ENCODE measurements at places on chromosomes 2 and 18. TPM values are rescaled to one million over a fixed set of nuclear protein-coding genes. Genes with fewer than 3 reads are reported as not detected.

VWC2L gene
- total RNA-seq = not detected

CYS1 gene
- 0.78 TPM for total RNA-seq

NR4A2 gene
- 22.1 TPM for total RNA-seq

OR6B2 gene
- total RNA-seq = not detected

CCBE1 gene
- not detected for total RNA-seq

EVX2 gene
- not detected for total RNA-seq

FOXD4L1 gene
- total RNA-seq = 0.14 TPM

DNA sequence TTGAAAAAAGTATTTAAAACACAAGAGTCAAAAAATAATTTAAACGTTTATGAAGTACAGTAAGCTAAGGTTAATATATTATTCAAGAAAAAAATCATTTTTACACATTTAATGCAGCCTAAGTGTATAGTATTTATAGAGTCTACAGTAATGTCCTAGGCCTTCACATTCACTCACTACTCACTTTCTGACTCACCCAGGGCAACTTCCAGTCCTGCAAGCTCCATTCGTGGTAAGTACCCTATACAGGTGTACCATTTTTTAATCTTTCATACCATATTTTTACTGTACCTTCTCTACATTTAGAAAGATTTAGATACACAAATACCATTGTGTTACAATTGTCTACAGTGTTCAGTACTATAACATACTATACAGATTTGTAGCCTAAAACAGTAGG lies 20.9 kb upstream of the RPRD1A start:
- DNase-seq = no peak

GRCh38 chr2:23268467-23269263 lies 116.3 kb upstream of the KLHL29 start:
- no peak for DNase-seq

GRCh38 chr2:10033251-10034006 lies 9.9 kb upstream of the KLF11 start:
- DNase-seq = no peak

GRCh38 chr2:72131371-72131891 lies 16.2 kb downstream of the CYP26B1 start:
- DNase-seq = no peak

GRCh38 chr2:75570948-75571729 lies 10.4 kb upstream of the EVA1A start:
- no peak for DNase-seq

GRCh38 chr2:13240789-13241487 lies 524.2 kb downstream of the TRIB2 start:
- DNase-seq = no peak

DNA sequence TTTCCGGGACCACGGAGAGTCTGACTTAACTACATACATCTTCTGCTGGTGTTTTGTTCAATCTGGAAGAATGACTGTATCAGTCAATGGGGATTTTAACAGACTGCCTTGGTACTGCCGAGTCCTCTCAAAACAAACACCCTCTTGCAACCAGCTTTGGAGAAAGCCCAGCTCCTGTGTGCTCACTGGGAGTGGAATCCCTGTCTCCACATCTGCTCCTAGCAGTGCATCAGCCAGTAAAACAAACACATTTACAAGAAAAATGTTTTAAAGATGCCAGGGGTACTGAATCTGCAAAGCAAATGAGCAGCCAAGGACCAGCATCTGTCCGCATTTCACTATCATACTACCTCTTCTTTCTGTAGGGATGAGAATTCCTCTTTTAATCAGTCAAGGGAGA lies 23.1 kb downstream of the ICOS start:
- DNase-seq = no peak

DNA sequence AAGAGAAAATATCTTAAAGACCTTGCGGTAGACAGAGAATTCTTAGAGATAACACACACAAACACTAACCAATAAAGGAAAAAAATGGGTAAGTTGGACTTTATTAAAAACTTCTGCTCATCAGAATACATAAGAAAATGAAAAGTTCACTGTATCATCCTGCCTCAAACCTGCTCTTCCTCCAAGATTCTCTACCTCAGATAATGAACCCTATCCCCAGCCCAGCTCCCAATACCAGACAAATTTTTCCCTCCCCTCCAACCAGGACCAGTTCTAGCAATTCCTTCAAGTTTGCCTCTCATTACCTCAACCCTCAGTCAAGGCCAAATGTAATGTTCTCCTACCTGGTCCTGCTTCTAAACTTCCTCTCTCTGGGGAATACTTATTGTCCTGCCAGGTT lies 79.4 kb downstream of the DNMT3A start:
- no peak for DNase-seq

GRCh38 chr18:5600378-5601071 lies 56.7 kb upstream of the EPB41L3 start:
- no peak for DNase-seq

DNA sequence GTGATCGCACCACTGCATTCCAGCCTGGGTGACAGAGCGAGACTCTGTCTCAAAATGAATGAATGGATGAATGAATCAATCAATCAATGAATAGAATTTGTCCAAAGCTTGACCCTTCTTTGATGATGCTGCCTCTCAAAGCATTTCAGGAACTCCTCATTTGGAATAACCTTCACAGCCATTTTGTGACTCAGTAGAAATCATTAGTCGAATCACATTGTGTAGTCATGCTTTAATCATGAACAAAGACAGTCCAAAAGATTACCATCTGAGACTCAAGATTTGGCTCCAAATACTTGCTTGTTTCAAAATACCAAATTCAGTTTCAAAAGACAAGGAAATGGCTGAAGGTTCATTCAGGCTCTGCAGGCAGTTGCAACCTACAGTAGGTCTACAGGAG lies 83.1 kb downstream of the VWA3B start:
- no peak for DNase-seq

DNA sequence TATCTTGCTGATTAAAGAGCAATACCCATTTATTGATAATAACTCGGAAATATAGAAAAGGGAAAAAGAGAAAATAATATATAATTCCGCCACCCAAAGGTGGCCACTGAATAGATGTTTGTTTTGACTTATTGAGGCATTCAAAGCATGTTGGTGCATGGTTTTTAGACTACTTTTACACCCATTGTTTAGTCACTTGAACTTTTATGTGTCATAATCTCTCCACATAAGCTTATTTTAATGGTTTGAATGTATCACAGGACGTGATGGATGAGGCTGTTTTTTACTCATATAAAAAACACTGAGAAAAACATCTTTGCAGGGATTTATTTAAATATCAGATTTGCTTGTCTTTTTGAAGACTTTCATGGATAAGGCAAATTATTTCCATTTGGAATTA lies 120.4 kb downstream of the ACKR3 start:
- DNase-seq = no peak

DNA sequence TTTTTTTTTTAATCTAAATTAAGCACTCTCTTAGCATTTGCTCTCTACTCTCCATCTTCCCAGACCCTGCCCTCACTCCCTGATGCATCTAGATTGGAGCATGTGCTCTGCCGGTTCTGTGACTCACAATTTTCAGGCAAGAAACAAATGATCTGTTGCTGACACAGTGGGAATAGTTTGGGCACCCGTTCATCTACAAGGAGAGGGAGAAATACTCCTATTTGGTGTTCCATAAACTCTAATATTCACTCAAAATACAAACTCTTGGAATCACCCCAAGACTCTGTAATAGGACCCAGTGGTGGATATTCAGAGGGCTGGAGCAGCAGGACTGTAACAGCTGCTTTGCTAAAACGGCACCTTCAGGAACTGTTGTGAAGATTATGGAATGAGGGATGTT lies 37.1 kb upstream of the LINC00305 start:
- DNase-seq = no peak

DNA sequence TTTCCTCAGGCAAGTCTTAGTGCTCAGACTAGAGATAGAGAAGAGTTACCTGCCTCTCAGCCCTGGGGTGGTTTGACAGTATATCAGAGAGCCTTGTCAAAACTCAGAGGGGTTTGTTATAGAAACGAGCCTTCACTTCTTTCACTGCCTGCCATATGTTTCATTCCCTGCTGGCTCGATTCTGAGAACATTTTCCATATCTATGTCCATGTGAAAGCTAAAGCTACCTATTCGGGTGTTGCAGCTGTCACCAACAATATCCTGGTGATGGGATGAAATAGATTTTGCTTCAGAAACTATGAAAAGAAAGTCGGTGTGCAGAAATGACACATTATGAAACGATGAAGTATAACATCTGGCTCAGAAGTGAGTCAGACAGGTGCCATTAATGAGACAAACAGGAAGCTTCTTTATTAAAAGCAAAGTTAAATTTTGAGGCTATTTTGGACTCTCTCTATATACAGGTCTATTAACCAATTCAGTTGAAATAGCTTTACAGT lies 56.1 kb upstream of the TANK start:
- DNase-seq = no peak

Measured in activated T-helper 2 cell treated with anti-CD3 and anti-CD28 coated beads, Interferon-gamma antibody, Interleukin-2, Interleukin-4, amounts not matched to agents 10 μg/mL and 5 μg/mL and 100 μg/mL, durations not matched to agents 14 hours and 24 hours and 36 hours (primary cell).